CD4-positive, alpha-beta T cell treated with Interleukin-17A for 4 hours (primary cell): ENCODE measurements at places on chromosomes 7 and 10.

DNA sequence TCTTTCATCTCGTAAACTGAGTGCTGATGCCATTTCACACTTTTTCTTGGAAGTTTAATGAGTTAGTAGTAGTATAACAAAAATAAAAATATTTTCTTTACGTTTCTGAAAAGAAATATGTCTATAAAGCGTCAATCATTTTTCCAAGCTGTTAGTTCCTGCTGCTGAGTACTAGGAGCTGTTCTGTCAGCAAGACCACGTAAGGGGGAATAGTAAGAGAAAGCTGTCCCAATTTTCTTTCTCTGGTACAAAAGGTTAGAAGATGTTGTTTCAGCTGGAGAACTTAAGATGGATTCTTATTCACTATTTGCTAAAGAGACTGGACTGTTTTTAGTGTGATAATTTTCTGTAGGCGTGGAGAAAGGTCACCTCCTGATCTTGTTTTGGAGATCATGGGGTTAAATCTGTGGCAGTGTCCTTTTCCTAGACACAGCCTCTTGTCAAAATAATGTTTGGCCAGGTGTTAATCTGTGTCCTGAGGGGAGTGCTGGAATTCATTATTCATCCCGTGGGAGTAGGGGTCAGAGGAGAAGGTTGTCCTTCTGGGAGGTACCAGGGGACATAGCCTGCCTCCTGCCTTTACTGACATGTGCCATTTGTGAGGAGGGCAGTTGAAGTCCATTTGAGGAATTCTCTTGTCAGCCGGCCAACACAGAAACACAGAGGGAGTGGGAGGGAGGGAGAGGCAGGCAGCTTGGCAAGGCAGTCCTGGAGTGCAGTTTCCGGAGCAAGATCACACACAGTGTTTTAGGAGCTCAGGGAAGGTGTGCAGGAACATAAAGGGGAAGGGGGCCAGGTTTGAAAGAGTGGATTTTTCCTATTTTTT, 368.7 kb downstream of the AUTS2 start:
- DNase-seq: no peak

- DNase-seq: peak; percentile 67
Measured at GRCh38 chr10:69124563-69125268, 738 bp downstream of the VPS26A start.

- no peak for DNase-seq
Measured at GRCh38 chr10:89502549-89502948, 32.8 kb downstream of the SLC16A12 start.

DNA sequence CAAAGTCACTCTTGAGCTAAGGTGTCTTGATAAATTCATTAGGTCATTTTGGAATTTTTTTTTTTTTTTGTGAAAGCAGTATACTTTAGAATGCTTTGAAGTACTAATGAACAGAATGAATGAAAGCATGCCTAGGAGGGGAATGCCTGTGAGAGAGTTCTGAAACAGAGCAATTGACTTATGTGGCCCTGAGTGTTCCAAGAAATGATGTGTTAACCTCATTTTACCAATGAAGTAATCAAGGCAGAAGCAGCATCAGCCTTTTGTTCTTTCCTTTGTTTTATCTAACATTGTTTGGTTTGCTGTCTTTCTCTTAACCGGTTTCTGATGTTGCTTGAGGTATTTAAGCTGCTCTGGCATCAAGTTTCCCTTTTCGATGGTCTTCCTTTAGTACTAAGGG, 154.6 kb upstream of the HGF start:
- no peak for DNase-seq

DNA sequence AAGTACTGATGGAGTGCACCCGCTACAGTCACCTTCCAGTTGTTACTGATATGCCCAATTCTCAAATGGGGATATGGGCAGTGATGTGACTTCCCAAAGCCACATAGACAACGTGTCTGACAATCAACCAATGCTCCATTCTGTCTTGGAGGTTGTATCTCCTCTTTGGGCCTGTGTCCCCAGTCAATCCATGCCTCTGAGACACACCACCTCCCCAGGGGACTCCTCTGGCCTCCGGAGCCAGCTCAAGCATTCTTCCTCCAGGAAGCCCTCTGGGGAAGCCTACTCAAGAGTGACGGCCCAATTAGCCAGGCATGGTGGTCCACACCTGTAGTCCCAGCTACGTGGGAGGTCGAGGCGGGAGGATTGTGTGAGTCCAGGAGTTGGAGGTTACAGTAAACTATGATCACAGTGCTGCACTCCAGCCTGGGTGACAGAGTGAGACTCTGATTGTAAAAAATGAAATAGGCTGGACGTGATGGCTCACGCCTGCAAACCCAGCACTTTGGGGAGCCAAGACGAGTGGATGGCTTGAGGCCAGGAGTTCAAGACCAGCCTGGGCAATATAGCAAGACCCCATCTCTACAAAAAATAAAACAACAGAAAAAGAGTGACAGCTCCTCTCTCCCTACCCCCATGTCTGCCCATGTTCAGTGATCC, 99.5 kb upstream of the TNRC18 start:
- no peak for DNase-seq

- no peak for DNase-seq
Measured at GRCh38 chr10:34163075-34163905, 651.8 kb downstream of the PARD3 start.

GRCh38 chr7:20839196-20839735, 52.6 kb upstream of the SP8 start:
- no peak for DNase-seq

DNA sequence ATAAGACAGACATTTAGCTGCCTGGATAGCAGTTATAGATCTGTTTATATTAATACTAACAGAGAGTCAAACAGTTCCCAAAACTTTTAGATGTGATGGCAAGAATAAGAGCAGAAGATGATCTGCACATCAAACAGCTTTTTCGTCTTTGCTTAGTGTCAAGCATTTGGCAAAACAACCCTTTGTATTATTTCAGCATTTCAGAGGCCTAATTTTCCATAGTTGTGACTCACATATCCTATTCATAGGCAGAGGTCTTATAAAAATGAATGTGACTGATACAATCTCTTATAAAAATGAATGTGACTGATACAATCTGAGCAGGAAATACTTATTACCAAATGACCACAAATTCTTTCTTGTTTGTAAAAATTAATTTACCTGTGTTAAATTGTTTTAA, 71.2 kb downstream of the LRRTM3 start:
- no peak for DNase-seq

DNA sequence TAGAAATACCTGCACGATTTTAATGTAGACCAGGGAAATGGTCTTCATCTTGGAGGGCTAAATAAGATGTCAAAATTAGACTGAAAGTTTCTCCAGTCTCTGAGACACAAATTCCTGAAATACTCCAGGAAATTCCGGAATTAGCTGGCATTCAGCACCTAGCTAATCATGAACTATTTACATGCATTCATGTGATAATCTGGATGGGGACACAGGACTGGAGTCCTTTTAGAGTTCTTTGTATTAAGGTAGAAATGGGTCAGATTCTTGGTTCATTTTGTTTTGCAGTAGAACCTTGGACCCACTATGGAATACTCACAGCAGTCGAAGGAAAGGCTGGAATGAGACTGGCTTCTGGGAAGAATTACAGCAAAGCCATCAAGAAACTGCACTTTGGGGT, 65.3 kb upstream of the MDFIC start:
- no peak for DNase-seq

- DNase-seq: peak; percentile 48
Measured at GRCh38 chr7:359766-360361, 69.9 kb downstream of the FOXL3 start.

- peak; percentile 31 for DNase-seq
Measured at GRCh38 chr7:73706126-73707044, 13.1 kb downstream of the STX1A start.

GRCh38 chr10:31648966-31649365, 279.7 kb downstream of the ARHGAP12 start:
- DNase-seq: no peak

DNA sequence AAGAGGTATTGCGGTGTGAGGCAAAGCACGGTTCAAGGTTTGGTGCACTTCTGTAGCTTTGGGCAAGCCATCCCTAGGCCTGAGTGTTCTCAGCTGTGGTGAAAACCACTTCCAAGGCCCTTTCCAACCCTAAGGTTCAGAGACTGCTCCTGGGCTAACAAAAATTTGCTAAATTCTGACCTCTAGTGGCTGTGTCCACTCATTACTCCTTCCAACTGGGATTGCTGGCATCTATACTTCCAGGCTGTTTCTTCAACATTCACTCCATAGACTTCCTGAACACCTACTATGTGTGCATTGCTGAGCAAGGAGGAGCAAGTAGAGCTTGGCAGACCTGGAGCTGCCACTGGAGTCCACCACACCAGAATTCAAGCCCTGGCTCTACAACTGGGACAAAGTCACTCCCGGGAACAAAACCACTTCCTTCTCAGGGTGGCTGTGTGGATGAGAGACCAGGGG, 29.3 kb upstream of the SH3PXD2A start:
- peak; percentile 29 for DNase-seq

DNA sequence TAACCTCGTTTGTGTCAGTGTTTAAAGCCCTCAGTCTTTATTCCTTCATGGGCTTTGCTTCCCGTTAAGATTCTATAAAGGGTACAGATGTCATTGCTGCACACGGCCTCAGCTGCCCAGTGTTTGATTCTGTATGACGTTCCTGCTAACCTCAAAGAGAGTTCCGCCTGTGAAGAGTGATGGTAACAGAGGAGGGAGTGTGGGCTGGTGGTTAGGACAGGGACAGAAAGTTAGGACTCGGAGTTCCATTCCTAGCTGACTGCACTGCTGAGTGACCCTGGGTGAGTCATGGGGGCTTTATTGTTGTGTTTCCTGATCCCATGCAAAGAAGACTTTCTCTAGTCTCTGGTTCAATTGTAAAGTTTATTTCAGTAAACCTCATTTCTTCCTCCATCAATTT, 227.1 kb downstream of the DYNC1I1 start:
- no peak for DNase-seq

DNA sequence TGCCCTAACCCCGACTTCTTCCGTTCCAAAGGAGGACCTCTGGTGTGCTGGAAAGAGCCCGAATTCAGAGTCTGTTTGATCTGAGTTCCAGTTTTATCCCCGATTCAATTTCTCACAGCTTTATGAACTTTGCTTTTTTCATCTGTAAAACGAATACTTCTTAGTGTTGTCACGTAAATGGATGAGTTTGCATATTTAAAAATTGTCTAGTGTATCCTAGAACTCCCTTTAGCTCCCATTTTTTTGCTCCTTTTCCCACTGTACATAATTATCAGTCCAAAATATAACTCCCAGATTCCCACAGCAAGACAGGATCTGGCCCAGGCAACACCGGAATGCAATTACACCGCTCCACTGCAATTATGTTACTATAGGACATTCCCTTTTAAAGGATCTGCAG, 80.7 kb upstream of the ARHGAP21 start:
- DNase-seq: no peak

DNA sequence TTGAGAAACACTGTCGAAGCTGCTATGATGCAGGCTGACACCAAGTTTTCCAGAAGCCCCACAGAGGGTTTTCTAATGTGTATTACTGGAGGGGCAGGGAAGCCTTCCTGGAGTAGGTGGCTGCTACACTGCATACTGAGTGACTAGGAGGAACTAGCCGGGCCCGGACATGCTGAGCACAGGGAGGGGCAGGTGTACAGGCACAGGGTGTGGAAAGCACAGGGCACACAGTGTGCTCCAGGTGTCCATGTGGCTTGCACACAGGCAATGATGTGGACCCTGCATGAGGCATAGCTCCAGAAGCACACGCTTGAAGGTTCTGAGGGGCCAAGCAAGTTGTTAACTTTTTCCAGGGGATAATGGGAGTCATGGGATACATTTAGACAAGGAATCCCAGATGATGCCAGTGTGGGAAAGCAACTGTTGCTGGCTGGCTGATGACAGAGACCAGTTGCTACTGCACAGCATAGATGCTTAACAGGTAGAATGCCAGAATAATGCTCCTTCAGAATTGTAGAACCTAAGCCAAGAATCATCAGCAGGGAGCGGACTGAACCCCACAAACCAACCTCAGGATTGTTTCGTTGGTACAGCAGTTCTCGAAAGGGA, 14.6 kb downstream of the DHX32 start:
- no peak for DNase-seq

GRCh38 chr7:46009211-46009610, 88.1 kb upstream of the IGFBP3 start:
- no peak for DNase-seq

- DNase-seq: no peak
Measured at GRCh38 chr10:79101560-79102497, 33.1 kb downstream of the ZMIZ1 start.

- DNase-seq: no peak
Measured at GRCh38 chr10:21530641-21531040, 3.4 kb upstream of the MLLT10 start.

DNA sequence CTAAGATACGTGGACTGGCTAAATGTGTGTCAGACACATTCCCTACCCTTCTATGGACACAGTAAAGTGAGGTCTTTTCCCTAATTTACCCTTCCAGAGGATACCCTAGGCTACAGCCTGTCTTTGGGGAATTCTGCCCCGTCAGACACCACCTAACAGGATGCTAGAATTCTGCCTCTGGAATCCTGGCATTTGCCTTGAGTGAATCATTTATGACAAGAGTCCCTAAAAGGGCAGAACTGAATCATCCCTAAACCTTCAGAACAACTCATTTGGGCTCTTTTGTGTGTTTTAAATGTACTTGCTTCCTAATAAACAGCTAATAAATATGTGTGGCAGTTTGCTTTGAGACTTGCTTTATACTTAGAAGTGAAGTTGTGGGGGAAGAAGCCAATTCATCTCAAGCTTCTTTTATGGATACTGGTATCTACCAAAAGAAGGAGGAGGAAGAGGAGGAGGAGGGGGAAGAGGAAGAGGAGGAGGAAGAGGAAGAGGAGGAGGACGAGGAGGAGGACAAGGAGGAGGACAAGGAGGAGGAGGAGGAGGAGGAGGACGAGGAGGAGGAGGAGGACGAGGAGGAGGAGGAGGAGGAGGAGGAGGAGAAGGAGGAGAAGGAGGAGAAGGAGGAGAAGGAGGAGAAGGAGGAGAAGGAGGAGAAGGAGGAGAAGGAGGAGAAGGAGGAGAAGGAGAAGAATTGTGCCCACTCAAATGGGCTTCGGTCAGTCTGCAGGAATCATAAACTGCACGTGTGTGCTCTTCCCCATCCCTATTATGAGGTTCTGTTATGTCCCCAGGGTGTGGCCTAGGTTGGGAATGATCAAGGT, 27.1 kb downstream of the PARP12 start:
- no peak for DNase-seq

- DNase-seq: peak; percentile 10
Measured at GRCh38 chr7:50211130-50212015, 93.1 kb upstream of the IKZF1 start.

- DNase-seq: no peak
Measured at GRCh38 chr7:99305473-99306260, 20.0 kb upstream of the ARPC1A start.

DNA sequence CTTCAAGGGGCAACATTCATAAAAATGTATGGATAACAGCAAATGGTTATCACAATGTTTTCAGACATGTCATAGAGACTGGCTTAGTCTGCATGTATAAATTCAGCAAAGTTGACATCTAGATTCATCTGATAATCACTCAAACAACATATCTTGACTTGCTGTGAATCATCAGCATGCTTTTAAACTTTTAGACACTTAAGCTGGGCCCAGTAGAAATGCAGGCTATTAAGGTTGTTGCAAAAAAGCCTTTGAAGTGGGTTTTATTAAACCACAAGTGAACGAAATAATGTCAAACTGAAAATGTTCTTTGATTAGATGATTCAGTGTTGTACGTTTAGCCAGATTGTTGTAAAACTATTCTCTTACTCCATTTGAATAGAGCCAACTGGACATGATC, 759.6 kb downstream of the NXPH1 start:
- DNase-seq: no peak

- DNase-seq: no peak
Measured at GRCh38 chr7:137404660-137405317, 61.3 kb upstream of the PTN start.
